Neural crest cell (in vitro differentiated cells): ENCODE measurements at places on chromosomes 1 and 21. TPM values are rescaled to one million over a fixed set of nuclear protein-coding genes. Genes with fewer than 3 reads are reported as not detected.

- DNase-seq: no peak
Measured at GRCh38 chr1:114861384-114861783, 6.7 kb downstream of the SYCP1 start.

DNA sequence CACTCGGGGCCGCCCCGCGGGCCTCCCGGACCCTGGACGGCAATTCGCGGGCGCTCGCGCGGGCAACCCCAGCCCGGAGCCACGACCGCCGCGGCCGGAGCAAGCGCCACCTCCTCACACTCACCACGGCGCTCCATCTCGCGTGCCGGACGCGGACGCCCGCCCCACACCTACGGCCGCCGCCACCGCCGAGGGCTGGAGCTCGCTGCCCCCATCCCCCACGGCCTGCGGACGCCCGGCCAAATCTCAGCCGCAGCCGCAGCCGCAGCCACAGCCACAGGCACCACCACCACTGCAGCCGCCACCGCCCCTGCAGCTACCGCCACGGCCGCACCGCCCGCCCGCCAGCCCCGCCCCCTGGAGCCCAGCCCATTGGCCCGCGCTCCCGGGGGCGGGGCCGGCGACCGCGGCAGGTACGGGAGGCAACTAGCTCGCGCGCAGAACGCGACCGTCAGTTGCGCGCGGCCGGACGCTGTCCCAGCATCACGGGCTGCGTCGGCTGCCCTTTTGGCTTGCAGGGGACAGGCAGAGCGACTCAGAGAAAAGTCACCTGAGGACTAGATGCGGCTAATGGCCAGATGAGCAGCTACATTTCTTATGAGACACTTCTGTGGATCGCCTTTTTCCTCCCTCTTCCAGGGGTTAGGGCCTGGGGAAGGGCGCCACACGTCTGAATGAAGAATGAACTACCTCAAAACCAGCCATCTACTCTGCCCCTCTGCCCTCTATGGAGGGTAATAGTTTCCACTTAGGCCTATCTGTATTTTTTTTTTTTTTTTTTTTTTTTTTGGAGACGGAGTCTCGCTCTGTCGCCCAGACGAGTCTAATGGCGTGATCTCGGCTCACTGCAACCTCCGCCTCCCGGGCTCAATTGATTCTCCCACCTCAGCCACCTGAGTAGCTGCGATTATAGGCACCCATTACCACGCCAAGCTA is at the start of gene ARHGAP29:
ARHGAP29 (minus strand) TSS at position 294 of the 936 bp plus-strand sequence. CDS start 5,973 bp downstream, outside the sequence.
- peak; percentile 73 for DNase-seq

DNA sequence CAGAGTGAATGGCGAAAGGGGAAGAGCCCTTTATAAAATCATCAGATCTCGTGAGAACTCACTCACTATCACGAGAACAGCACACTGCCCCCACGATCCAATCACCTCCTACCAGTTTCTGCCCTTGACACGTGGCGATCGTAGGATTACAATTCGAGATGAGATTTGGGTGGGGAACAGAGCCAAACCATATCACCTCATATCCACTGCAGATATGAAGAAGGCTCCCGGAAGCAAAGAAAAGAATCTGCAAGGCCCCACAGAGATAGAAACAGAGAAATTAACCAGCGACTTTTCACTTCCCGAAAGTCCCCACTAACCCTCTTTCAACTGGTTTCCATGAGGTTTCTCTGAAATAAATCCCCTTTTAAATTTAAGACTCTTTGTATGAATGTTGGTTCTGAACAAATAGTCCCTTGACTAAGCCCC is 86.2 kb upstream of the IRF2BP2 start:
- DNase-seq: no peak

DNA sequence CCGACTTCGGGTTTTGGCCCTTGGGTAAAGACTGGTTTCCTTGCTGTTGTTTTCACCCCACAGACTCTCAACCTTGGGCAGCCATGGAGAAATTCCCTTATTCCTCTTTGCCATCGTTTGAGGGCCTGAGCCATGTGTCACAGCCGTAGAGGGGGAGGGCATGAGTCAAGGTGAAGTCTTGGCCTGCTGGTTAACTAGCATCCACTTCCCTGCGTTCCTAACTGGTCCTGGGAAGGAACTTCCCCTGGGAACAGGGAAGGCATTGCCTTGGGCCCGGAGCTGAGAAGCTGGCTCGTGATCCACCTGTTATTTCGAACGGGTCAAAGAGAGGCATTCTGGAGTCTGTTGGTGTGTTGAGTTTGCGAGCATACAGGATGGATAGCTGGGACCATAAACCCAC is 464.9 kb downstream of the CAMTA1 start:
- no peak for DNase-seq

- peak; percentile 48 for DNase-seq
Measured at GRCh38 chr1:119549719-119550132, 42.7 kb downstream of the HSD3B1 start.

- DNase-seq: no peak
Measured at GRCh38 chr1:221747839-221748238, 6.0 kb upstream of the DUSP10 start.

DNA sequence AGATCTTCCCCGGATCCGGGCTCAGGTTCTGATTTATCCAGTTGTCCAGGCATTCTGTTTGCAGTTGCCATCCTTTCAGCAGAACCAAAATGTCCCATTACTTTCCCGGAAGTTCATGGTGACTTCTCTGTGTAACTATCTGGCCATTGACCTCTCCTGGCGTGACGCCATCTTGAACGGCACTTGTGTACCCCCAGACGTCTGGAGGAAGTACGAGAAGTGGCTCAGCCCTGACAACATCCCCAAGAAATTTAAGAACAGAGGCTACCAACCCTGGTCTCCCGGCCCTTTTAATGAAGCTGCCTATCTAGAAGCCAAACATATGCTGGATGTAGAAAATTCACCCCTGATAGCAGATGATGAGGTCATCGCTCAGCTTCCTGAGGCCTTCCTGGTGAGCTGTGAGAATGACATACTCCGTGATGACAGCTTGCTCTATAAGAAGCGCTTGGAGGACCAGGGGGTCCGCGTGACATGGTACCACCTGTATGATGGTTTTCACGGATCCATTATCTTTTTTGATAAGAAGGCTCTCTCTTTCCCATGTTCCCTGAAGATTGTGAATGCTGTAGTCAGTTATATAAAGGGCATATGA is 22.4 kb downstream of the AADACL4 start:
- DNase-seq: no peak

DNA sequence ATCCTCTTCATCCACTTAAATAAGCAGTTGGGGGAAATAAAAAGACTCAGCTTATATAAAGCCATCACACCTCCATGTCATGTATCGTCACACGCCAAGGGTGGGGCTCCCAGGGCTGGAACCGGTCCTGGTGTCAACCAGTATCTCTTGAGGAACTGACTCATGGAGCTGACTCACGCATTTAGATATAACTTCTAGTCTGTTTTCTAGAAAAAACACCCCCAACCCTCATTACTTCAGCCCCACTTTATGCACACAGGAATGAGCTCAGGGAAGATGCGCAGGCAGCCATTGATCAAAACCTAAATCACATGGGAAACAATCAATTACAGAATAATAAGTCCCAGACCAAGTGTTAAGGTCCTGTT is 6.9 kb upstream of the IL22RA1 start:
- no peak for DNase-seq

MAB21L3 gene
- not detected in 2 replicates for total RNA-seq

- no peak for DNase-seq
Measured at GRCh38 chr1:236657398-236657797, 28.9 kb upstream of the ACTN2 start.

- no peak for DNase-seq
Measured at GRCh38 chr1:237736372-237737029, 154.2 kb downstream of the ZP4 start.

GRCh38 chr1:169456029-169456428 is 28.8 kb upstream of the CCDC181 start:
- no peak for DNase-seq

TSPEAR gene
- not detected in 2 replicates for total RNA-seq

ANGPTL1 gene
- 0.21 and 0.96 TPM in 2 replicates for total RNA-seq

DNA sequence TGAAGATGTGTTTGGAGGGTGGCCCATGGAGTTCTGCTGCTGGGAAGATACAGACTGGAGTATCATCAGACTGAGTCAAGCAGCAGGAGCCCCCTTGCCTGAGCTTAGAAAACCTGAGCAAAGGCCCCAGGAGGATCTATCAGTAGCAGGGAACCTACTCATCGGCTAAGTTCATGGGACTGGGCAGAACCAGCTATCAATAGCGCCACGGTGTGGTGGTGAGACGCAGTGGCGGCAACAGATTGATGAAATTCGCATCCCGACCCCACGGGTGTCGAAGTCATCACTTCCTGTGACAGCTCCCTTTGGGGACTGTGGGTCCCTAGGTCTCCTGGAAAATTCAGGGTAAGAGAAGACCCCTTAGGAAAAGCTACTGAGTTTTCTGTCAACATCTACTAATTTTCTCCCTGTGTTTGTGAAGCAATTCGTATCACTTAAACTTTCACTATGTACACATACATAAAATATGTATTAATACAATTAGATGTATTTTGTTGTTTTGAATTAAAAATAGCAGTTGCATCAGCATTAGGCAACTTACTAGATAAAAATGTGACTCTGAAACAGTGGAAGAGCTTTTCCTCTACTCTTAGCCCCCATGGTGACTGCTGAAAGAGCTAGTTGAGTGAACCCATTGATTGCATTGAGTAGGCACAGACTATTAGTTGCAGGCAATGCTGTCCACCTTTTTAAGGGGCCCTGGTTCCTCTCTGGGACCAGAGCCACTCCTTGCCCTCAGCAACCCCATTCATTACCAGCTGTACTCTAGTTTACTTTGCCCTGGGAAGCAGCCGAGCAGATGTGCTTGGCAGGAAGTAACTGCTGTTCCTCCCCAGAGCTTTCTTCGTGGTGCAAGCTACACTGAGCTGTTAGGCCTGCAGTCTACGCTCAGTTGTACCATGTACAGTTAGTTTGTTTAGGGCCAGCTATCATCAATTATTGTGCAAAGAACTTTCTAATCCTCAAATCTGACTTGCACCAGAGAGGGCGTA is 7.3 kb upstream of the CACNA1S start:
- peak; percentile 69 for DNase-seq

- no peak for DNase-seq
Measured at GRCh38 chr1:238950784-238951183, 435.6 kb upstream of the CHRM3 start.

DNA sequence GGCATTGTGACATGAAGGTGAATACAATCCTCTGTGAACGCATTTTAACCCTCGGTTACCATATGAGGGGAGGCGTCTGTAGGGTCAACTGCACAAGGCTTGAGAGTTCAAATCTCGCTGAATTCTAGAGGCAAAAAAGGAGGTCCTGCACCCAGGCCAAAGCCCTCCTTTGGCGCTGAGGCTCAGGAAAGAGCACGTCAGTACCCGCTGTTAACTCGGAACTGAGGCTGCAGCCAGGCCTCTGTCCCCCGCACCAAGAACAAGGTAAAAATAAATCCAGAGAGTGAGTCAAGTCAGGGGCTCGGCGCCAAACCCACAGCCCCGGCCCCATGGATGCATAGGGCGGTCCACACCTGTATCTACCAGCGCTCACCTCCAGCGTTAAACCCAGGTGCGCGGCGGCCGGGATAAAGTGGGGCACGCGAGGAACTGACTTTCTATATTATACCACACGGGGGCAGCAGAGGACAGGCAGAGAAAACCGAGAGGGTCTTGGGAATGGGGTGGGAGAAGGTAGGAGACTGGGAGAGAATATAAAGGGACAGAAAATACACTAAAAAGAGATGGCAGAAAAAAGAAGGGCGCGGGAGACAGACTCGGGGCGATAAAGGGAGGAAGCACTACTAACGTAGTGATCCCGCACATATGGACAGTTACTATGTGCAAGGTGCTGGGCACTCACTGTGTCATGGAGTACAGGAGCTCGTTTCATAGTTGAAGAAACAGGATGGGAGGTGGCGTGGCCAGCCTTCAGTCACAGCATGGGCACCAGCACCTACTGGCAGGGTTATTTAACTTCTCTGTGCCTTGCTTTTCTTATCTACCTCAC is 54.9 kb downstream of the DMRTA2 start:
- peak; percentile 62 for DNase-seq

FCGR1A gene
- not detected in 2 replicates for total RNA-seq

MEGF6 gene
- 36.7 and 38.8 TPM in 2 replicates for total RNA-seq

- DNase-seq: no peak
Measured at GRCh38 chr1:20325844-20326420, 35.3 kb downstream of the VWA5B1 start.
